MG63 (cell line): ENCODE measurements at places on chromosomes 6 and 20.

DNA sequence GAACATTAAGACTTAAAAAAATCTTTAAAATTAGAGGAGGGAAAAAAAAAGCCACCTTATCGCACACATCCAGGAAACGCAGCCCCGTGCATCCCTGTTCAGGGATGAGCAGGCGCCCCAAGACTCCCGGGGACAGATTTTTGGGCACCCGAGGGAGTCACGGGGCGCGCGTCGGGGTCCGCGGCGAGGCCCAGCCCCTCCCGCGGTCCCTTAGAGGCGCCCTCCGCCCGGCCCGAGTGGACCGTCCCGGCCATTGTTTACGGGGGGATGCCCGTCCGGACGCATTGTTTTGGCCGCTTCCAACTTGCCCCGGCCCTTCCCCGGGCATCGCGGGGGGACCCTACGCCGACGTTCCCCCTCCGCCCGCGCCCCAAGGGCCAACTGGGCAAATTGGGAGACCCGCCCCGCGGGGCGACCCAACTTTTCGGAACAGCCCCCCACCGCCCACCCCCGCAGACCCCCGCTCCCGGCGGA lies 610 bp downstream of the ZNF217 start:
- peak; percentile 39 for DNase-seq

DNA sequence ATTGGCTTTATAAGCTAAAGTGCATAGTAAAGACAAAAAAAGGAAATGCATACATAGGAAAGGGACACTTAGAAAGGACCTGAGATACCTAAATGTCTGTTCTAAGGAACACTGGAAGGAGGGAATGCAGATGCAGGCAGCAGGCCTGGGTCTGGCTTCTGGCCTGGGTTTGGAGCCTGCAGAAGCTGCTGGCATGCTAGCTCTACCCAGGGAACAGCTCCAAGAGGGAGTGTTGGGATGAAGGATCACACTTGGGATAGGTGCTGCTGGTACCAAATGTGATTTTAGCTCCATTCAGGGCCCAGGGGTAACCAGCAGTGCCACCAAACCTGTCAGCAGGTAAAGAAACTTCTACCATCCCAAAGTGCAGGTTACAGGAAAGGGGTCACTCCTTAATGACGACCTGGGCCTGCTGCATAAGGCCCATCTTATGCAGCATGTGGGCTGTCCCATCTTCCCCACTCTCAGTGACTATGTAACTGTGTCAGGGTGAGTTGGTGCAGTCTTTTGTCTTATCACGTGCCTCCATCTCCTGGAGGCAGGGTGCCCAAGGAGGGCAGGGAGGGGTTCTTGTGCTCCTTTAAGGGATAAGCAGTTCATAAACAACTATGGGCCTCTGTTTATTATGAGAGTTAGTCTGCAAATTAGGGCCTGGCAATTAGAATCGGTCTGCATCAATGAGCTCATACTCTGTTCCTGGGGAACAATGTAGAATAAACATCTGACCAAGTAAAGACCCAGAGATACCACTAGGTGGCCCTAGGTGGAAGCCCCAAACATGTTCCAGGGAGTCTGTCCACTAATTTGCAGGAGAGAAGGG lies 26.9 kb downstream of the DDX27 start:
- DNase-seq = peak; percentile 28

DNA sequence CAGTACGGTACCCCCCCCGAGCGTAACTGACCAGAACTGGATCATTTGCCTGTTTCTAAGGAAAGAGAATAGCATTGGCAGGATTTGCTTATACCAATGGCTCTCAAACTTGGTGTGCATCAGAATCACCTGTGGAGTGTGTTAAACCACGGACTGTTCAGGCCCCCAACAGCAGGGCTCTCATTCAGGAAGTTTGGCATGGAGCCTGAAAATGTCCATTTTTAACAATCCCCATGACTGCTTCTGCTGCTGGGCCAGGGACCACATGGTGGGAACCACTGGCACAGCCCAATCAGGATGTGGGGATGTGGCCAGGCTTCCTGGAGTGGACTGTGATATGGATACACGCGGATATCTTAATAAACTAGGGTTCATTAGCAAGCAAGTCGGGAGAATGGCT lies 53.9 kb downstream of the GTF2H5 start:
- no peak for DNase-seq

GRCh38 chr6:123016431-123017103 lies 20.5 kb downstream of the CLVS2 start:
- no peak for DNase-seq

GRCh38 chr20:35821807-35822242 lies 50.0 kb downstream of the PHF20 start:
- peak; percentile 25 for DNase-seq

DNA sequence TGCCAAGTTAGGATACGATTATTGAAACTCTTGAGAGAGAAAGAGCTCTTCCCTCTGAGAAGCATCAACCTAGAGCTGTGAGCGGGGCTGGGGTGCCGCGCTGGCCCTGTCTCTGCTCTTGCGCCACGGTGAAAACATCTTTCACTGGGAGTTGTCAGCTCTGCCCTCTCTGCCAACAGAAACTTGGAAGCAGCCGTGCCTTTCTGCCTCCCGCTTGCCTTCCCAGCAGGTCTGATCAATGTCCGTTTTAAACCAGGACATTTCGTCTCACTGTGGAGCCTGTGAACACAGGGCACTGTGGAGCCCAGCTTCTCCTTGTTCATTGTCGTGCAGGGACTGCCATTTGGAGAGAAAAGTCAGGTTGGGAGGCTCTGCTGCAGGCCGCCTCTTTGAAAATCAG lies 249.2 kb upstream of the PMEPA1 start:
- no peak for DNase-seq

DNA sequence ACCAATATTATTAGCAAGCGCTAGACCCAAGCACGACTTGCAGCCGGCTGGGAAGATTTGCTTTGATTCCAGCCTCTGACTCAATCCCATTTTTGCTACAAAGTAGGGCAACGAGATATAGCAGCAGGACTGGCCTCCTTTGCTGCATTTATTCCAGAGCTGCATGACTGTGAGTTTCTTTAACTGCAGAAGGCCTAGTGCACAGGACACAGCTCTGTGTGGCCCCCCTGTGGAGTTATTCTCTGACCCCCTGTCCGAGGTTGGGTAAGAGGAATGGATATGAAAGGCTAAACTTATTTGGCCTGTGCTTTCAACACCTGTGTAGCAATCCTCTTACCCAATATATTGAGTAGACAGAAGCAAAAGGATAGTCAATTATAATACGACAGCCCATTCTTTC lies 133.3 kb upstream of the SPTLC3 start:
- no peak for DNase-seq

- DNase-seq = no peak
Measured at GRCh38 chr20:37703035-37703845, 9.4 kb downstream of the CTNNBL1 start.
